Activated CD8-positive, alpha-beta memory T cell treated with anti-CD3 and anti-CD28 coated beads for 4 hours (primary cell): ENCODE measurements at places on chromosomes 1 and 21.
A peak's percentile ranks its signal among the peaks of the same experiment; 100 is the strongest.

- no peak for DNase-seq
These were observed 81.9 kb downstream of the SLC25A24 start for GRCh38 chr1:108117945-108118902.

DNA sequence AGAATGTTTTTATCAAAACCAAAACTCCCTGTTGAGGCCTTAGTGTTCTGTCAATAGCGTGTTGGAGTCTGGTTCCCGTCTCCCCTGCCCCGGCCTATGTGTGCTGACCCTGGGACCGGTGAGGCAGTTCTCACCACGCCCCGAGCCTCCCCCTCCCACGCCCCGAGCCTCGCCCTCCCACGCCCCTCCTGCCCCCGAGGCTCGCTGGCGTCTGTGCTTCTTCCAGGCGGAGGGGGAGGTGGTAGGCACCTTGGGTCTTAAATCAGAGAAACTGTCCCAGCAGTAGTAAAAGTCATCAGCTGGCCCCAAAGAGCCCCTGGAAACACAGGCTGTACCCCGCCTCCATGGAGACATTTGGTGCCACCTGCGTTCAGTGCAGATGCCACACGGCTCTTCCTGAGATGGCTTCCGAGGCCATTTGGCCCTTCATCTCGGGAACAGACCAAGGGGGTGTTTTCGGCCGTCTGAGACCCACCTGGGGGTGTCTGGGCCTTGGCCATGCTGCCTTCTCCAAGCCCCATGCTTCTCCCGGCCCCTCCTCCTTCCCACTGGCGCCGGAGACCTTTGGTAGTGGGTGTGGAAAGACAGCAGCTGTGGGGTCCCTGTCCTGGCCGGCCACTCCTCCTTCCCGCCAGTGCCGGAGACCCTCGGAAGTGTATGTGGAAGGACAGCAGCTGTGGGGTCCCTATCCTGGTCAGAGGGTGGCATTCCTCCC is 44.7 kb downstream of the SKI start:
- DNase-seq: no peak

DNA sequence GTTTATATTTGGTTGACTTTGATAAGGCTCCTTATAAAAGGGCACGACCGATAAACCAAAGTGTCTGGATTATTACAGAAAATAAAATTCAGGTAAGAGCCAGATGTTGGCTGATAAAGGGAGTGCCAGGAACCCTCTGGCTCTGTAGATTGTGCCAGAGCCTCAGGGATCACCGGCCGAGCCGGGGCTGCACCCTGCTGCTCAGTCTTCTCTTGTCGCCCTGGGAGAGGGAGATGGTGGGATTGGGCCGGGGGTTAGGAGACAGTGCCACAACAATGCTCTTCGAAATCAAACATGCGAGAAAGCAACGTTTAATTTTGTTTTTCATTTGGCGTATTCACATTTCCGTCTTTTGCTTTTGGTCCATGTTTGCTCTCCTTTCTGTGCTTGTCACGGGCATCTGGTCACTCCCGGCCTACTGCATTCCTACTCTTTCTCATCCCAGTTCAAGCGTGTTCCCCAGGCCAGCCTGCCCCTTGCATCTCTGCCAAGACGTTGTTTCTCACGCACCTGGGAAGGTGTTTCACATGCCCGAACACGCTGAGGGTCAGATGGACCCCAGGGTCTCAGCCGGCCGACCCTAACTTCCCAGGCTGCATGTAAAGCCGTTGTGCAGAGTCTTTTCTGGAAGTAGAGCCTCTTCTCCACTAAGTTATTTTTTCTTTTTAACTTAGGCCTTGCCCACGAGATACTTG is 18.8 kb upstream of the C2CD2 start:
- no peak for DNase-seq

DNA sequence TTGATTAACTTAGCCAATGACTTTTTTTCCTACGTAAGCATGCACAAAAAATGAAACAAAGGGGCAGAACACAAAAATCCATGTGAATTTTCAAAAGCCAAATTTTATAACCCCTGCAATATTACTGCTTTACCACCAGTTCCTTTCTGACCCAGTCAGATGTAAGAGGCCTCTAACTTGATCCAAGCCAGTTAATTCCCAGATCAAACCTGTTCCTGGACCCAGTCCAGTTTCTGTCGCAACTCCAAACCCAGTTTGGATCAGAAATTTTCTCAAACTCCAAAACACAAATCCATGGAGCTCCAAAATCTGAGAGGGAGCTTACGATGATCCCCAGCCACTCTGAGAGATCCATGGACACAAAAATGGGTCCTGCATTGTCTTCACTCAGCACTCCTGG is 7.8 kb upstream of the ZYG11A start:
- DNase-seq: no peak

- no peak for DNase-seq
These were observed 596.4 kb upstream of the ZRANB2 start for GRCh38 chr1:71676979-71677925.

DNA sequence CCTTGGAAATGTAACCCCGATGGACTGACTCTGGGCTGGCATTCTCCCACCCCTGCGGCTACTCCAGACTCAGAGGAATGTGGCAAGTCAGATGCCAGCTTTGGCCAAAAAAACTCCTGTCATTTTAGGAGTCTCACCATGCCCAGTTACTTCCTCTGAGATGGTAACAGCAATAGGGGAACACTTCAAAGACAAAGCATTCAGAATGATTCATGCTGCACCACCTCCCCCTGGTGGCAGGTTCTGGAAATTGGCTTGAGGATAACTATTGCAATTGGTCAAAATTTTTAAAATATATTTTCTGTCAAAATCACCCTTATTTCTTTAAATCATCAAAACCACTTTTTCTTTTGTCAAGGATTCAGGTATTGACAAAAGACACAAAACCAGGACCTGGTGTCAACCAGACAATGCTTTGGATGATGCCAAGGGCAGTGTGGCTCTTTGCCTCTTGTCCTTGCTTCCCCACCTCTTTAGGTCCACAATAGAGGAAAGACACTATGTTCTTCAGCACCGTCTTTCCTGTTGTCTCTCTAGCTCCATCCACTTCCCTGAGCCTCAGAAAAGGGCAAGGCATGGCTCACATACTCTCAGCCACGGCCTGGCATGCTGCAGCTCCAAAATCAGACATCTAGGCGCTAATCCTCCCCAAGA is 9.9 kb upstream of the CDCA8 start:
- peak; percentile 54 for DNase-seq

DNA sequence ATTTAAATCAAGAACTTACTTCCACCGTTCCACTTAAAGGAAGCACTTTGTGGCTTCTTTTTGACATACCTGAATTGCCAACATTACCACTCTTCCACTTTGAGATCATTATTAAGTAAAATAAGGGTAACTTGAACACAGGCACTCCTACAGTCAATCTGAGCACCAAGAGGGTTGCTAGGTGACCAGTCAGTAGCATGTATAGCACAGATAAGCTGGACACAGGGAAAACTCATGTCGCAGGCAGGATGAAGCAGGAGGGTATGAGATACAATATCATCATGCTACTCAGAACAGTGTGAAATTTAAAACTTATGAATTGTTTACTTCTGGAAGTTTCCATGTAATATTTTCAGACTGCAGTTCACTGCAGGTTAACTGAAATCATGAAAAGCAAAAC is 47.0 kb upstream of the RAP1GAP start:
- no peak for DNase-seq

DNA sequence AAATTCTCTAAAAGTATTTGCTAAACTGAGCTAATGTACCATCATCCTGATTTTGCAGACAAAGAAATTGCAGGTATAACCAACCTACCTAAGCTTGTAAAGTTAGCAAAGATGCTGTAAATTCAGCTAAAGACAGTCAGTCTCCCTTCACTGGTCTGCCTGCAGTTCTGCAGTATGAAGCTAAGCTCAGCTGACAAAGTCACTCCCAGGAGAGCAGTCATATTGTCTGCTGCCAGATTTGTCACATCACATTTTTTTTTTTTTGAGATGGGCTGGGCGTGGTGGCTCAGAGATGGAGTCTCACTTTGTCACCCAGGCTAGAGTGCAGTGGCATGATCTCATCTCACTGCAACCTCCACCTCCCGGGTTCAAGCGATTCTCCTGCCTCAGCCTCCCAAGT is 8.9 kb upstream of the CMPK1 start:
- DNase-seq: no peak

- DNase-seq: no peak
These were observed 14.9 kb upstream of the RNF223 start for GRCh38 chr1:1088801-1089680.

GRCh38 chr1:121516234-121516967 is 331.6 kb downstream of the SRGAP2C start:
- no peak for DNase-seq

GRCh38 chr1:179677882-179678281 is 65.2 kb upstream of the FAM163A start:
- DNase-seq: no peak
